K562 (cell line): ENCODE measurements at places on chromosomes 12 and 14. TPM values are rescaled to one million over a fixed set of nuclear protein-coding genes. Genes with fewer than 3 reads are reported as not detected.

DNA sequence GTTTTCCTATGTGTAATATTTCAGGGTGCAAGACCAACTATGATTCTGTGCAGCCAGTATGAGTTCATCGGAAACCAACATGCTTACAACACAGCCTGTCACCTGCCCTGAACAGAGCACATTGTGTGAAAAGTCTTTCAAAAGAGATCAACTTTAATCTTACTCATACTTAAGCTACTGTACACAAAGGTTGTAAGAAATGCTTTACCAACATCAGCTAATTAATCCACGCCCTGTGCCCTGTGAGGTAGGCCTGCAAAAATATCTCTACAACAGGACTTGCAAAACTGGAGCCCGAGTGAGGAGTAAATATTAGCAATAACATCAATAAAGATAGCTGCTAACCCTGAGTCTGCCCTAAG lies 15.1 kb downstream of the APPL2 start:
- H3K4me3 ChIP-seq, result no peak overlapping the region
- DNase-seq, result no peak
- no peak overlapping the region for H3K27ac ChIP-seq
- H3K27me3 ChIP-seq, result no peaks in the 10 kb centered on the region

AMIGO2 gene
- 3.5 and 3.7 TPM in 2 replicates for total RNA-seq

GRCh38 chr12:16763901-16764300 lies 157.9 kb upstream of the LMO3 start:
- H3K4me3 ChIP-seq, result no peak overlapping the region
- no peaks in the 10 kb centered on the region for H3K36me3 ChIP-seq
- H3K4me1 ChIP-seq, result no peaks in the 10 kb centered on the region

PRPF40B gene
- 8.5 and 10.6 TPM in 2 replicates for total RNA-seq

VRK1 gene
- 83.6 and 84.0 TPM in 2 replicates for total RNA-seq

DNA sequence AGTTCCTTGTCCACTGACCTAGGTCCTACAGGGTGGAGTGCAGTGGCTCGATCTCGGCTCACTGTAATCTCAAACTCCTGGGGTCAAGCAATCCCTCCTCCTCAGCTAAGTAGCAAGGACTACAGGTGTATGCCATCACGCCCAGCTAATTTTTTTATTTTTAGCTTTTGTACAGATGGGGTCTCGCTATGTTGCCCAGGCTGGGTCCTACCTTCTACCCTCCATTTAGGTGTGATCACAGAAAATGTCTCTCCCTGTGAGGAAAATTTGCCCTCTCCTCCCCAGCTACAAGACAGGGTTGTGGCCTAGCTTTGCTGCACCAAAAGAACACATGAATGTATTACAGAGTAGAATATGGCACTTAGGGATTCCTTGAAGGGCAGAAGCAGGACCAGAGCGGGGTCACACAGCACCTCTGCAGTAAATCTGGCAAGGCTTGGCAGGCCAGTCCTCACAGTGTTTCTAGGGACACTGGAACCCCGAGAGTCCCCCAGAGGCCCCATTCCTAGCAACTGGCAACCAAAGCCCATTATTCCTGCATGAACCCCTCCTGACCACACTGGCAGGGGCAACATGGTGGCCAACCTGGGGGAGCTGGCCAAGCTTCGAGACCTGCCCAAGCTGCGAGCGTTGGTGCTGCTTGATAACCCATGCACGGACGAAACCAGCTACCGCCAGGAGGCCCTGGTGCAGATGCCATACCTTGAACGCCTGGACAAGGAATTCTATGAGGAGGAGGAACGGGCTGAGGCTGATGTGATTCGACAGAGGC lies 2.0 kb upstream of the ENO2 start:
- H3K4me3 ChIP-seq, result no peak overlapping the region
- H3K4me1 ChIP-seq, result peaks cover 40% of the 10 kb centered on the region
- H3K36me3 ChIP-seq, result peaks cover 5% of the 10 kb centered on the region; the same call in 1 of the 3 replicates
- no peak for DNase-seq
- H3K27me3 ChIP-seq, result no peaks in the 10 kb centered on the region
- H3K27ac ChIP-seq, result no peak overlapping the region

DNA sequence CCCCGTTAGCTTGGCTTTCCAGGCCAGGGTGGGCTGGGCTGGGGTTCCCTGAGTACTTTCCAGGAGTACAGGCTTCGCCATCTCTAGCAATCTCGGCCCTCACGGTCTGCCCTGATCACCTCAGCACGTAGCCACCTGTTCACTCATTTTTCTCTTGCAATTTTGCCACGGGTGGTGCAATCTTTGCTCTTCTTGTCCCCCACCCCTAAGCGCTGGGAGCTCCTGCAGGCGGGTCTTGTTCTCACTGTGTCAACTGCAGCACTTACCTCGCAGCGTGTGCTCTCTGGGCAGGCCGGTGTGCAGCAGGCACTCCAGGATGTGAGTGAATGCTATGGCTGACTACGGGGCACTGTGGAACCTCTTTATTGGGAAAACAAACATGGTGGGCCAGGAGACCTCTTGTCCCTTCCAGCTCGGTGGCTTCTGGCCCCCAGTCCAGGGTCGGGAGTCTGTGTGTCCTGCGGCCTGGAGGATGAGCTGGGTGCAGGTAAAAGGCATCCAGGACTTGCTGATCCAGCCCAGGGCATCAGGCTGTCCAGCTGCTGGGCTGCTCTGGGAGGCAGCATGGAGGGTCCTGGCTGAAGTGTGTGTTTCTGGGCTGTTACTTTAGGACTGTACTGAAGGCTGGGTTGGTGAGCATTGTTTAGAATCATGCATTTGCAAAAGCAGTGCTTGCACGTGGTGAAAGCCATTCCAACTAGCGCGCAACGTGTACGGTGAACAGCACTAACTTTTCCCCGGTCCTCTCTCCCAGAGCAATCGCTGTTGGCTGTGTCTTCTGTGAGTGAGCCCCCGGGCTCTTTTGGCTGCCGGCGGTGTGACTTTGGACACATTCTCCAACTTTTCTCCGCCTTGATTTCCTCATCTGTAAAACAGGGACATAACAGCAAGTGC lies 1.5 kb upstream of the ULK1 start:
- no peak overlapping the region for H3K27ac ChIP-seq
- H3K4me1 ChIP-seq, result peaks cover 4% of the 10 kb centered on the region; the same call in 2 of the 3 replicates
- DNase-seq, result no peak
- peaks cover 8% of the 10 kb centered on the region; the same call in 1 of the 2 replicates for H3K27me3 ChIP-seq

- H3K27ac ChIP-seq, result no peak overlapping the region
- H3K4me3 ChIP-seq, result no peak overlapping the region
- no peaks in the 10 kb centered on the region for H3K4me1 ChIP-seq
- H3K27me3 ChIP-seq, result no peaks in the 10 kb centered on the region
- H3K36me3 ChIP-seq, result no peaks in the 10 kb centered on the region
Observed at GRCh38 chr12:115075552-115076170, 391.7 kb upstream of the TBX3 start.

KCNMB4 gene
- total RNA-seq, result 0.07 and 0.11 TPM in 2 replicates

- H3K4me1 ChIP-seq, result no peaks in the 10 kb centered on the region
- H3K27ac ChIP-seq, result no peak overlapping the region
- H3K27me3 ChIP-seq, result no peaks in the 10 kb centered on the region
- H3K4me3 ChIP-seq, result no peak overlapping the region
- DNase-seq, result no peak
Observed at GRCh38 chr12:97713270-97713669, 250.7 kb downstream of the RMST start.

DNA sequence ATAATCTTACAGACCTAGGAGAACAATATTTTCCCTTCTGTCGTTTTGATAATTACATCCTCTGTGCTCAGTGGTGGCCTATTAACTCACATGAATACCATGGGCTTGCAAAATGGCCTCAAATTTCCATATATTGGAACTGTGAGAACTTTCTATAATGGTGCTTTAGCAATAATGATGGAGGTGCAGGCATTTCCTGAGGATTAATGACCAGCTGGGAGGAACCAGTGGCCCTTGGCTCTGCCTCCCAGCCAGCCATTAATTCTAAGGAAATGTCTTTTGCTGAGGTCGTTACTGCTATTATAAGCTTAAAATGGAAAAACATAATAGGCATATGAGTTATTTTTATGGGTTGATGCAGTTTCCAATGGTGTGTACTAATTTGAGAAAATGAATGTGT lies 33.6 kb downstream of the HMGA2 start:
- no peaks in the 10 kb centered on the region for H3K4me1 ChIP-seq
- no peak overlapping the region for H3K4me3 ChIP-seq
- H3K36me3 ChIP-seq, result no peaks in the 10 kb centered on the region
- H3K27me3 ChIP-seq, result no peaks in the 10 kb centered on the region
- H3K27ac ChIP-seq, result no peak overlapping the region
- DNase-seq, result no peak

NEUROD4 gene
- not detected in 2 replicates for total RNA-seq

- peaks cover 3% of the 10 kb centered on the region; the same call in 2 of the 3 replicates for H3K4me1 ChIP-seq
- peaks cover 7% of the 10 kb centered on the region for H3K27me3 ChIP-seq
- H3K36me3 ChIP-seq, result no peaks in the 10 kb centered on the region
- no peak overlapping the region for H3K4me3 ChIP-seq
- H3K27ac ChIP-seq, result no peak overlapping the region
Observed at GRCh38 chr12:26830363-26830762, 2.6 kb downstream of the ITPR2 start.

BIN2 gene
- total RNA-seq, result 0.29 and 0.45 TPM in 2 replicates

DNA sequence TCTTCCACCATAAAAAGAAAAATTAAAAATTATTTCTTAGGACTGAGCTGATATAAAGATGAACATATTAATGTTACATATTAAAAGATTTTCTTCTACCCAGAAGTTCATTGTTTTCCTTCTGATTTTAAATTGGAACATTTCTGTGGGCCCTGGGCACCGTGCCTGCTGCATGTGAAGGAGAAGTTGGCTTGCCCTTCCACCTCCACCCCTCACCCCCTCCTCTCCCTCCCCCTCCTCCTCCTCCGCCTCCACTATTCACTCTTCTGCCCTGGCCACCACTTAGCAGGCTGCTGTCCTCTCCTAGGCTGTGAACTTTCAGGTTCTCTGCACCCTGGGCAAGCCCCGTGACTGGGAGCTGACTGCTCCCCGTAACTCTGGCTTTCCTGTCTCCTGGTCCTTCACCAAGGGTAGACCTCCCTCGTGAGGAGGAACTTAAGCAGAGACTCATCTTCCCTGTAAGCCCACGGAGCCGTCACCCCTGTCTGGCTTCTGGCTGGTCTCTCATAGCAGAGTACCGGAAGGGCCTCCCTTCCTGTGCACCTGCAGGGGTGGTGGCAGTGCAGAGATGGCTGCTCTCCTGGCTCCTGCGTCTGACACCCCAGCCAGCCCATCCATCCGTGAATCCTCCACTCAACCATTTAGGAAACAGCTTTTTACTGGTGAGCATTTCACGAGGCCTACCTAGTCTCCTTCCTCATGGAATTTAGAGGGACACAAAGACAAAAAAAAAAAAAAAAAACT lies 12.8 kb downstream of the TUNAR start:
- no peak for DNase-seq
- no peaks in the 10 kb centered on the region; the same call in 1 of the 2 replicates for H3K27me3 ChIP-seq
- H3K4me3 ChIP-seq, result no peak overlapping the region
- H3K4me1 ChIP-seq, result no peaks in the 10 kb centered on the region
- no peak overlapping the region for H3K27ac ChIP-seq

DNA sequence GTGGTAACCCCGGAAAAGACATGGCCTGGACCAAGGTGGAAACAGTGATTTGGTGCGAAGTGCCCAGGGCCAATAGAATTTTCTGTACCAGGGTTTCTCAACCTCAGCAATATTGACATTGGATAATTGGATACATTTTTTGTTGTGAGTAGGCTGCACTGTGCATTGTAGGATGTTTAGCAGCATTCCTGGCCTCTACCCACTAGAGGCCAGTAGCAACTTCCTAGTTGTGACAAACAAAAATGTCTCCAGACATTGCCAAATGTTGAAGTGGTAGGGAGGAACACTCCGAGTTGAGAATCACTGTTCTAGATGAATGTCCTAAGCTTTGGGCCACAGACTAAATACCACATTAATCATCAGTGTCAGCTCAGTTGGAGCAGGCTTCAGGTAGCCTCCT lies 6.2 kb upstream of the CGRRF1 start:
- no peak overlapping the region for H3K4me3 ChIP-seq
- DNase-seq, result peak; percentile 40
- no peaks in the 10 kb centered on the region for H3K36me3 ChIP-seq
- H3K27ac ChIP-seq, result no peak overlapping the region
